Lung (tissue), 17 donors: ENCODE measurements at places on chromosomes 3 and 15.

DNA sequence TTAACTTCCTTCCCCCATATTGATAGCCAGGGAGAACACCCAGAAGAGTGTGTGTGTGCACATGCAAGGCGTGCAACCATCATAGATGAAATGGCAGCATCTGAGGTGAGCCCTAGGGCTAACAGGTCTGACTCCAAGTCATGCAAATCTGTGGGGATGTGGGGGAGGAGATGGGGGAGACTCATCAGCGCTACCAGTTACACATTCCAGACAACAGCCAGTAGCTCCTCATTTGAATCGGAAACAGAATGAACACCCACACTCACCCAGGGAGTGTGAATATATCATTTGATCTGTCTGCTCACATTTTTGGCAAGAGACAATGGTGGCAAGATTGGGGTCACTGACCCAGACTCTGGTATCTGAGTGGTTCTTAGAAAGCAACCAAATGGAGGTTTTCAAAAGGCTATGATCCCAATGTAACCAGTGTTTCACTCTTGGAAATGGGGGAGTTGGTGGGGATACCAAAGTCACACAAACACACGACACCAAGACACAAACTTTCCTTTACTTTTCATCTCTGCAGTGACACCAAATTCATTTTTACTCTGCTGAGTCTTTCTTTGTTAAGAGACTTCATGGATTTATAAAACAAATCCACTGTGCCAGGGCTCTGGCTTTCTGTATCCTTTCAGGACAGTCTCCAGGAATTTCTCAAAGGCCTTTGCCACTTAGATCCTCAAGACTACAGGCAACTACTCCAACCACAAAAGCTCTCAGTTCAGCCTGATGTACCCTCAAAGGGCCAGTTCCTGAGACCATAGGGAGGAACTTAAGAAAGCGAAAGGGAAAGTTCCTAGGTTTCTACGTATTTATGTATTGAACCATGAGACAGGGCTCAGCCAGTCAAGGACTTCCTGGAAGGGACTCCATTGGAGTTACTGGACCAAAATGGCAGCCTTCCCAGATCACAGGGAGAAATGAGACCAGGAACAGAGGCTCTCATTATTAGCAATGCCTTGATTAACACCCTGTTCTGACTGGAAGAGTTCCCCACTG, 2.2 kb downstream of the CDCP1 start:
- no peak for DNase-seq

GRCh38 chr3:193372783-193373182, 5.8 kb downstream of the ATP13A5 start:
- DNase-seq = no peak

- no peak for DNase-seq
Measured at GRCh38 chr15:37209041-37209363, 108.7 kb upstream of the MEIS2 start.

- no peak for DNase-seq
Measured at GRCh38 chr3:52313774-52314188, 2.3 kb upstream of the DNAH1 start.

- no peak for DNase-seq
Measured at GRCh38 chr15:98941595-98942255, 65.9 kb downstream of the PGPEP1L start.

DNA sequence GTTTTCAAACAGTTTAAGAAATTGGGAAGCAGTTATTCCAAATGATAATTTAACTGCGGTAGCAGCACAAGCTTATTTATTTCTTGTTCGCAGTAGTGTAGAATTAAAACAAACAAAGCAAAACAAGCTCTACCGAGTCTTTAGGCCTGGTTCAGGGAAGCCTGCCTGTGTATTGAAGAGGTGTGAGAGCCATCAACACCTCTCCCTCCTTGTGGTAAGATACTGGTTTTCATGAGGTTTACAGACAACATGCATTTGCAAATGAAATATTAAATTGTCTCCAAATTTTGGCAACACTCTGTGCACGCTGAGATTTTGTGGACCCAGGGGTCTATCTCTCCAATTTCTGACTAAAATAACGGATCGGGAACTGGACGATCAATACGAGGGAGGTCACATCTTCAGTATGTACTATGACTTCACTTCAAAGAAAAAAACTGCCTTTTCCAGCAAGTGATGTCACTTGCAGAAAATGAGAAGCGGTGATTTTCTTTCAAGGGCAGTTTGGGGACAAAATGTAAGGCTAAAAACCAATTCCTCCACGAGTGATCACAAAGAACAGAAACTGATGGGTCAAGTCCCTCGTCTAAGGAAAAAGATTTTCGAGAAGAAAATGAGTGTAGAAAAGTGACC, 721 bp downstream of the ATR start:
- DNase-seq = no peak

DNA sequence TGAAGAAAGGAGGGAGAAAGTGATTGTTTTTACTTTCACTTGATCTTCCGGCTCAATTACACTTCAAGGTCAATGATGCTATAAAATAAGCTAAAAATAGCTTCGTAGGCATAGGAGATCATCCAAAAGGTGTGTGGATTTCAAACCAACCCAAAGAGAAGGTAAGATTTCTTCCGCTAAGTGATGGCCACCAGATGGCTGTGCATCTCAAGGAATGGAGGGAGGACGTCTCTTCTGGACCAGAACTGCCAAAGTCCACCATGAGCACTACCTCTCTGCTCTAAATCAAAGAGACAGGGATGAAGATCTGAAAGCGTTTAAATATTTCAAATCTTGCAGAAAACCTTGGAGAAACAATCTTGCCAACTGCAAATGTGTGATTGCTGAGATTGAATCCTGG, 199.1 kb upstream of the ZPLD1 start:
- peak; percentile 28 for DNase-seq

DNA sequence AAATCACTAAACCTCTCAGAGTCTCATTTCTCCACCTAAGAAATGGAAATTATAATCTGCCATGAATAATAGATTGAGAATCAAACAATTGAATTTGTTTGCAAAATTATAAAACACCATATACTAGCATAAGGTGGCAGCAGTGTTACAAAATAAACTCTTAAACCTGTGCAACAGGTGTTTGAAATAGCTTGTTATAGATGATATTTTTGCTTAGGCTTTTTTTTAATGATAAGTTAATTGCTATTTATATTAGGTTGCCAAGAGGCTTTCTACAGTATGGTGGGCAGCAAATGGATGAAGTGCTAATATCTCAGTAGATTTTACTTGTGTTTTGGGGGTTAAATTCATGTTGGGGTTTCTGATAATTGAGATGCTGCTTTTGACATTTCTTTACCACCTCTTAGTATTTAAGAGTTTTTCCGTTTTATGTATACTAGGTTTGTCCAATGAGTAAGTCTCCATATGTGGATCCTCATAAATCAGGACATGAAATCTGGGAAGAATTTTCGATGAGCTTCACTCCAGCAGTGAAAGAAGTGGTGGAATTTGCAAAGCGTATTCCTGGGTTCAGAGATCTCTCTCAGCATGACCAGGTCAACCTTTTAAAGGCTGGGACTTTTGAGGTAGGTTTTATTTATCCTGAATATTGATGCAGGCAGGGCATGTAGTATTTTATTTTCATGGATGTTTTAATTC, 19.6 kb downstream of the NR1D2 start:
- DNase-seq = no peak

GRCh38 chr3:46565607-46566039, 479 bp downstream of the LRRC2 start:
- peak; percentile 26 for DNase-seq

DNA sequence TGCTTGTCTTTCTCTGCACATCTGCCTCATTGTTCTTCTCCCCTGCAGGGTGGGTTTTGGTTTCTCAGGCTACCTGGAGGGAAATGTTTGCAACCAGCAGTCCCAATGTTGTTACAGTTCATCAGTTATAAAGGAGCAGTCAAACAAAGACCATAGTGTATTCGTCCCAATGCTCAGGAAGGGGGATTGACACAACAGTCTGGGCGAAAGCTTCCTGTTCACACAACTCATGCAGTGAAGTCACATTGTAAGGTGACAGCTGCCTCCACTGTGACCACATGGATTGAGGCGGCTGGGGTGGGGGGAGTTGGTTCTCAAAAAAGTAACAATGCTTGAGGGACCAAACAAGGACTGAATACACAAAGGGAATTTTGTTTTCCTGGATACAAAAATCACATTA, 28.8 kb upstream of the TF start:
- DNase-seq = no peak

GRCh38 chr3:193947596-193947995, 188.4 kb upstream of the HES1 start:
- no peak for DNase-seq

DNA sequence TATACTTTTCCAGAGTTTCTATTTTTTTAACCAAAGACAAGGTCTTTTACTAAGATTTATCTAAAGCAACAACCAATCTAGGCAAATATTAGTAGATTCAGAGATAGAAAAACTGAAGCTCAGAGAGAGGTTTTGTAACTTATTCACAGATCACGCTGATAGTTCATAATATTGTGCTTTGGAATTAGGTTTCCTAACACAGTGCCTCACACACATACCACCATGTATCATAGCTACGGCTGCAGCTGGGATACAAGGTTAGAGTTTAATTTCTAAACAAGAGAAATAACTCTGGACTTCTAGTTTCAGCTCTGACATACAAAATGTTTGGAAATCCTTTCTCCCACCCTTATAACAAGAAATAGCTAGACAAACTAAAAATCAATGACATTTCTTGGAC, 565.7 kb downstream of the PYDC2 start:
- no peak for DNase-seq

DNA sequence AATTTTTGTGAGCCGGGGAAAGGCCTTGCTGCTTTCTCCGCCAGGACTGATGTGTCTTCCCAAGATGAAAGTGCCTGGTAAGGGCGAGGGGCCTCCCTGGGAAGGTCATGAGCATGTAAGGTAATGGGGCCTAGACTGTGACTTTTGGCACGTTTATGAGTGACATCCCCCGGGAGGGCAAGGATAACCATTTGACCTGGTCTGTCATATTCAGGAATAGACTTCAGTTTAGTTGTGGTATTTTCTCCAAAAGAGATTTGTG, 631 bp upstream of the CNBP start:
- DNase-seq = no peak

- no peak for DNase-seq
Measured at GRCh38 chr3:43334976-43335375, 48.6 kb downstream of the SNRK start.

DNA sequence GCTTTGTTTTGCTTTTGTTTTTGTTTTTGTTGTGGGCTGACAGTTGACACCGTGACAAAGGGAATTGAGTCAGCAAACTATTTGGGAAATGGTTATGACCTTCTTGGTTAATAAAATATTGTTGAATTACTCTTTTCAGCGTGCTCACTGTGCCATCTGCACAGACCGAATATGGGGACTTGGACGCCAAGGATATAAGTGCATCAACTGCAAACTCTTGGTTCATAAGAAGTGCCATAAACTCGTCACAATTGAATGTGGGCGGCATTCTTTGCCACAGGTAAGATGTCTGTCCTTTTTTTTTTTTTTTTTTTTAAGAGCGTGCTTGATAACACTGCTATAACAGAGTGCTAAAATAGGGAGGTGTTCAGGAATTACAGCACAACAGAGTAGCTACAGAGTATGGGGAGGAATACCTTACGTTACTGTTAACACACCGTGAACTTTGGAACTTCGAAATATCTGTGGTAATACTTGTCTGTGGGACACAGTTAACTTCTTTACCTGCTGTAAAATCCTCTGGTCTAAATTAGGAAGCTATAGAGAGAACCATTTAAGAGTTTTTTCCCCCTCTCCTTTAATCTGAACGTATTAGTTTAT, 48.2 kb downstream of the PRKCI start:
- DNase-seq = no peak

DNA sequence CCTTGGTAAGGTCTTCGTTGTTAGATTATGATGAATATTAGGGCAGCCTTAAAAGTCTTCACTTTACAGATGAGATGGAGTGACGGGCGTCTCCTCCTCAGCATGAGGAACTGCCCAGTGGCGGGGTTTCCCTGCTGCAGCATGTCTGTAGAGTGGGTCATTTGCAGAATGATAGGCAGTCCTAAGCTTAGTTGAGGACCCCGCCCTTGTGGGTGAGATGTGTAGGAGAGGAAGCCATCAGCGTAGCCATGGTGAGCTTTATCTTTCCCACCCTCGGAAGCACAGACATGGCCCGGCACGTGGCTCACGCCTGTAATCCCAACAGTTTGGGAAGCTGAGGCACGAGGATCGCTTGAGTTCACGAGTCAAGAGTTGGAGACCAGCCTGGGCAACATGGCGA, 877 bp downstream of the NIT2 start:
- peak; percentile 17 for DNase-seq

GRCh38 chr3:150342896-150343467, 65.1 kb upstream of the TSC22D2 start:
- DNase-seq = no peak

DNA sequence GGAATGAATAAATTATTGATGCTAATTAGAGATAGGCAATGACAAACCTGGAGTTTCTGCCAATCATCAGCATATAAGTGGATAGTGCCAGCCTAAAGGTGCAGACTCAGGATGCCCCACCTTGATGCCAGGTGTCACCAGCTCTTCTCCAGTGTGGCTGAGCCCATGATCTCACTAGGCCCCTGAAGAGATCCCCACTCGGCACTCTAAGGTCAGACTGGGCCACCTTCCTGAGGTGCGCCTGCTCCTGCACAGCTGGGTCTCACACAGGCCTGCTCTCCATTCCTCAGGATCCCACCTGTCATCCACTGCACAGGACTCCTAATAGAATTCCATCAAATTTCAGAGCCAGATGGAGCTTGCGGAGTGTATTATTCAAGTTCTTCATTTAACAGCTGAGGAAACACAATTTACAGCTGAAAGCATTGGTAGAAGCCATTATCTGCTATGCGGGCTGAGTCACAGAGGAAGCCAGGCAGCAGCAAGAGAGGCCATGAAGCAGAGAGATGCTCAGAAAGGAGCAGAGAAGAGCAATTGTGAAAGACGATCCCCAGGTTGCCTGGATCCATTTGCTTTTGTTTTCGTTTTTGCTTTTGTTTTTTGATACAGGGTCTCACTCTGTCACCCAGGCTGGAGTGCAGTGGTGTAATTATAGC, 25.1 kb upstream of the FSTL1 start:
- no peak for DNase-seq

GRCh38 chr3:127694467-127695215, 21.9 kb downstream of the ABTB1 start:
- DNase-seq = no peak

GRCh38 chr3:72261566-72262564, 476.9 kb upstream of the PROK2 start:
- peak; percentile 55 for DNase-seq

GRCh38 chr3:189325454-189325853, 153.7 kb downstream of the TPRG1 start:
- DNase-seq = no peak

DNA sequence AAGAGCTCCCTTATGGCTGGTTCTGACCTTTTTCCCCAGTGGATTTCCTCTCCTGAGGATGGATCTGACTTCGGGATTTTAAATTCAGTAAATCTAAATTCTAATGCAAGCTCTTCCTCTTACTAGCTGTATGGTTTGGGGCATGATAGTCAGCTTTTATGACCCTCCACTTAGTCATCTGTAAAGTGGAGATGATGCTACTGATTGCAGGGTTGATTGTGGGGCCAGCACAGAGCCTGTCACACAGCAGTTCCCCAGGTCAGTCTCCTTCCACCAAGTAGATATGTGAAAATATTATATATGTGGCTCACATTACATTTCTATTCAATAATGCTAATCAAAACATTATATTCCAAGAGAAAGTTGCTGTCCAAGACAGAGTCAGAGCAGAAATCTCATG, 141.3 kb upstream of the UBE2E1 start:
- DNase-seq = no peak
